CD14-positive monocyte (primary cell): ENCODE measurements at places on chromosomes 5 and 9.
A peak's percentile ranks its signal among the peaks of the same experiment; 100 is the strongest.

DNA sequence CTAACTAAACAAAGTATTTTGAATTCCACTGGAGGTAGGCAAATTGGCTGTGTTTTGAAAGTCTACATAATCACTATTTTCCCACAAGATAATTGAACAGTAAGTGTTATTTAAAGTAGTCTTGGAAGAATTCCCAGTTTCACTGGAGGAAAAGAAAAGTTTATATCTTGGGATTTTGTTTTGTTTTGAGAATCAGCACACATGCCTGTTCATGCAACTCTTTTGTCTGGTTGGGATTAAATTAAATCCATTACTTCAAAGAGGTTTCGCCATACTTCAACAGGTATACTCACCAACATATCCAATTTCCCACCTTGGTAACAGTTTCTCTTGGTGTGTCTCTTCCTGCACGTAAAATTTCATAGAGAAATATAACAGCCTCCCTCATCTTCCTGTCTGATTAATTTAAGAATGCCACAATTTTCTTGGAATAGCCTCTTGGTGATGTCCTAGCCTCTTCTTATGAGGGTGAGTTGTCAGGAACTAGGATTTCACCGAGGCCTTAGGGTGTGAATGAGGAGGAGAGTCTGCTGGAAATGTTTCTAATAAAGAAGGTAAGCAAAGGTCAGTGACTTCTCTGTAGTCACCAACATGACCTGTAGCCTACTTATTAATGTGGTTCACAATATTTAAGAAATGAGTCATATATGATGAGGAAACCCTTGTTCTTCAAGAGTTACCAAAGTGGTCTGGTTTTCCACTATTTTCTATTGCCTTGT, 48.1 kb downstream of the ITGA2 start:
- DNase-seq, result no peak

- peak; percentile 85 for DNase-seq
Measured at GRCh38 chr5:148963664-148964063, 99.2 kb downstream of the SH3TC2 start.

GRCh38 chr9:69757996-69758675, 1.7 kb downstream of the PTAR1 start:
- no peak for DNase-seq

DNA sequence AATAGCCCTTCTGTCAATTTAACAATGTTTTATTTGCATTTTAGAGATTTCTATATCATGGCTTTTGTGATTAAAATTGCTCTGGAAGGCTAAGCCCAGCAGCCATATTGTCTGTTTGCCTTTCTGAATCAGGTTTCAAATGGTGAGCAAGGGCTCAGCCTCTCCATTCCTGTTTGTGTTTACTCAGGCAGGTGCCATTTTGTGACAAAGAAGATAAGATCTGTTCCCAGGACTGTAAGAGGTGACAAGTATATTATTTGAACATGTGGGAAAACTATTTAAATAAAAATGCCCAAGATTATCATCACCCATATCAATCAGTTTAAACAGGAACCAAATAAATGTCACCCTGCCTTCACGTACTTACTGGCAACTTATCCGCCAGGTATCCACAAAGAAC, 641.3 kb upstream of the KLF4 start:
- no peak for DNase-seq

- no peak for DNase-seq
Measured at GRCh38 chr5:126366199-126366560, 57.0 kb upstream of the GRAMD2B start.

GRCh38 chr5:120778491-120779484, 314.7 kb downstream of the PRR16 start:
- no peak for DNase-seq

DNA sequence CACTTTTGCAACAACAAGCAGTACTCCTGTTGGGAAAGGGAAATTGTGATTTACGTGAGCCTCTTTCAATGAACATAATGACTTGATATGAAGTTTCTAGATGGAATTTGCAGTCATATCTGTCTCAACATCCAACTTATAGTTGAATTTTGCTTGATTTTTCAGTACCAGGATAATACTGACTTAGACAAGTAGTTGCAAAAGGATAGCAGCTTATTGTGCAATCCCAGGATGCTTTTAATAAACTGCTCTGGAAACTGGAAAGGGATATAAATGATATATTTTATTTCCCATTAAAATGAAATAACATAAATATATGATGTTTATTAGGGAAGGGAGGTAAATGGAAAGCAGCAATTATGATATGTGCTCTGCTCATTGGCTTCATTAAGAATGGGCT, 174.4 kb upstream of the RGMB start:
- no peak for DNase-seq

GRCh38 chr5:40995801-40996586, 75.1 kb downstream of the MROH2B start:
- no peak for DNase-seq

DNA sequence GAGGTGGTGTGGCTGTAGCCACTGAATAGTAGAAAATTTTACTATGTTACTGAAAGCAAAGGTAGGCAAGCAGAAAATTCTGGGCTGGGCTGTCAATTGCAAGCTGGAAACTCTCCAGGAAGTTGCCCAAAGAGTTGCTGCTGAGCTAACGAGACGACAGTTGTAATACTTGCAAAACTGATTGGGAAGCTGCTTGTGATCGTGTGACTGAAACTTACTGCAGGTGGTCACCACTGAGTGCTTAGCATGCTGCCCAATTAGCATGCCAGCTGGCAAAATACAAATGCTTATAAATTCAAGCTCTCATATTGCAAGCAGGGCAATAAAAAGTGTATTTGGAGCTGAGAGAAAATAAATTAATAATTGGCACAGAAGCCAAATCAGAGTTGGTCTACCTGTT, 758.5 kb upstream of the EDIL3 start:
- no peak for DNase-seq

- DNase-seq, result peak; percentile 50
Measured at GRCh38 chr5:179806250-179807048, at the start of gene MGAT4B. Gene MGAT4B (minus strand): TSS chr5:179806866. CDS start chr5:179806583, 283 bp downstream.

DNA sequence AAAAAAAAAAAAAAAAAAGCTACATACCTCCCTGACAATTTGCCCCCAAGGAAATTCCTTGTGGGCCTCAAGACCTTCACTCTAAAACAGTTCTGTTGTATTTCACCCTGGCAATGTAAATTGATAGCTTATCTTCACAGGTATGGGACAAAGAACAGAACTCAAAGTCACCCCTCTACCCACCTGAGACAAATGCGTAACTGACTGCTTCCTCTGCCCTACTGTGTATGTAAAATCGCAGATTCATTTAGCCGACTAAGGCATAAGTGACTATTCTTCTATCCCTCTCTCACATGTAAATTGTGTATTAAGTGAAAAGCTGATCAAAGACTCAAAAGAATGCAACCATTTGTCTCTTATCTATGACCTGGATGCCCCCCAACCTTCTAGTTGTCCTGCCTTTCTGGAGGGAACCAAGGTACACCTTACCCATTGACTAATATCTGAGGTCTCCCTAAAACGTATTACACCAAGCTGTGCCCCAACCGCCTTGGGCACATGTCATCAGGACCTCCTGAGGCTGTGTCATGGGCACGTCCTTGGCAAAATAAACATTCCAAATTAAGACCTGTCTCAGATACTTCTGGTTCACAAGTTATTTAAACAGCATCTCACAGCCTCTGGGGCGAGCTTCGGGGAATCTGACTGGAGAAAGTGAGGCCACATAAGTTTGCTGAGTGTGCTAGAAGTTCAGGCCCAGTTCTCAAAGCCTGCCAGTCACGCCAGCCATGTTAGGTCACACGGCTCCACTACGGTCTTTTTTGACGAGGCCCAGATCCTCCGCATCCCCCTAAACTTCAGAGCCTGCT, 954 bp downstream of the TBCA start:
- DNase-seq, result peak; percentile 37

DNA sequence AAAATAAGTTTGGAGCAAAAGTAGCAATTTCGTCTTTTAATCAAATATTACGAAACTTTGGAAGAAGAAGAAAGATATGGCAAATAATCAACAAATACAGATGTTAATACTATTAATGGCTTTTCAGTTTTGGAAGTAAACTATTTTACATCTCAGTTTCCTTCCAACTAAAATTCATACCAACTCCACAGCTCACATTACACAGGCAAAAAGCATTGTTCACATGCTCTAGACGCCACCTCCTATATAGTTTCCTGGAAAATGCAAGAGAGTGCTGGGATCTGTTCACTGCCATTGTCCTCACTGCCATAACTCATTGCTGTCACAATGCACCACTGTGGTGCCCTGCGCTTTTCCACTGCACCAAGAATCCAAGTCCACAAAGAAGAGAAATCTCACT, 149.0 kb upstream of the FTMT start:
- DNase-seq, result no peak

GRCh38 chr5:172395483-172395882, 58.8 kb downstream of the SH3PXD2B start:
- DNase-seq, result no peak

DNA sequence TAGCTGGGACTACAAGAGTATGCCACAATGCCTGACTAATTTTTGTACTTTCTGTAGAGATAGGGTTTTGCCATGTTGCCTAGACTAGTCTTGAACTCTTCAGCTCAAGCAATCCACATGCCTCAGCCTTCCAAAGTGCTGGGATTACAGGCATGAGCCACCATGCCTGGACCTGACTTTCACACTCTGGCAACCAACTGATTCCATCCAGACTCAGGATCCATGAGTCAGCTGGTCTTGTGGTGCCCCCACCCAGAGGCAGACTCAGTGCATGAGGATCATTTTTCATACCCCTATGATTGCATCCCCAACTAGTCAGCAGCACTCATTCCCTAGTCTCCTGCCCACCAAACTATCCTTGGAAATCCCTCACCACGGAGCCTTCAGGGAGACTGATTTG, 375.9 kb downstream of the ANXA1 start:
- no peak for DNase-seq

DNA sequence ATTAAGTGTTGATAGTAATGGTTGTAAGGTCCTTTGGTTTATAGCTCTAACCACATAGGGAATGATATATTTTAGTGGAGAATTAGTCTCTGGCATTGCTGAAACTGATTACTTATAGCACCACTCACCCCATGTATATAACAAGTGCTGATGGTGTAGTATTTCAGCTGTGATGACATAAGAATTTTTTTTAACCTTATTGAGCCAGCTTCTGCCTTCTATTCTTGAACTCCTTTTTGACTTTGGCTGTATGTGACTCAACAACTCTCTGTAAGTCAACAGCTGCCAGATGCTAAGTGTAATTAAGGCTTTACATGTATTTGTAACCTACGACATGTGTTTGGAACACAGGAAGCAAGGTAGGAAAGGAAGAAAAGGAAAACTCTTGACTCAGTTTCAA, 929.6 kb upstream of the WWC1 start:
- no peak for DNase-seq

DNA sequence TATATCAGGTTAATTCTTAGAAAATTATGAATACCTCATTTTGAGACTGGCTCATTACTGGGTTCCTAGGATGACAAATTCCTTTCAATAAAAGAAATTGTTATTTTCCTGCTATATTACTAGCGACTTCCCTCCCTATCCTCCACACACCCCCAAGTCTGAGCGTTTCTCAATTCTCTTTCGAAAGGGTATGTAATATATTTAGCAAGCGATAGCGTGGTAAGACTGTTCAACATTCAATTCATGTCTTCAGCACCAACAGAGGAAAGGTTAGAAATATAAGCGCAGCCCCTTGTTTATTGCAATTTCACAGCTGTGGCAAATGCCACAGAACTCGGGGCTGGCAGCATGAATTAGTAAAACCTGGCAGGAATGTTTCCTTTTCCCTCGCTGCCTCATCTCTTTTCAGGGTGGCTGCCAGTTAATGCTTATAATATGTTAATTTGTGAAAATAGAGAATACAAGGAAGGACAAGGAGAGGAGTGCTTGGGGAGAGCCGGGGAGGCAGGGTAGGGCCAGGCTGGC, 152.7 kb upstream of the TBCA start:
- DNase-seq, result no peak
